ENCODE measurements at places on chromosomes 2 and 18. TPM values are rescaled to one million over a fixed set of nuclear protein-coding genes. Genes with fewer than 3 reads are reported as not detected.

DNA sequence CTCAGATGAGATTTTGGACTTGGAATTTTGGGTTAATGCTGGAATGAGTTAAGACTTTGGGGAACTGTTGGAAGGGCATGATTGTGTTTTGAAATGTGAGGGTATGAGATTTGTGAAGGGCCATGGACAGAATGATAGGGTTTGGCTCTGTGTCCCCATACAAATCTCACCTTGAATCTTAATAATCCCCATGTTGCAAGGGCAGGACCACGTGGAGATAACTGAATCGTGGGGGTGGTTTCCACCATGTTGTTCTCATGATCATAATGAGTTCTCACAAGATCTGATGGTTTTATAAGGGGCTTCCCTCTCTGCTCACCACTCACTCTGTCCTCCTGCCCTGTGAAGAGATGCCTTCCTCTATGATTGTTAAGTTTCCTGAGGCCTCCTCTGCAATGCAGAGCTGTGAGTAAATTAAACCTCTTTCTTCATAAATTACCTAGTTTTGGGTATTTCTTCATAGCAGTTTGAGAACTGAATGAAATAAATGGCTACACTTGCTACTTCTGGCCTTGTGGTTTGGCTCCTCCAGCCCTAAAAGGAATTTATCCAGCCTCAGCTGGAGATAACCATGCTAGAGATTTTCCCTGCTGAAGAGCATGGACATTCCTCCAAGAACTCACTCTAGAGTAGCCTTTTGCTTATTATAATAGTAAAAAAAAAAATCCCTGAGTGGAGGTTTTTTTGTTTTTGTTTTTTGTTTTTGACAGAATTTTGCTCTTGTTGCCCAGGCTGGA lies 144.3 kb upstream of the TFPI start:
- DNase-seq, result no peak

DNA sequence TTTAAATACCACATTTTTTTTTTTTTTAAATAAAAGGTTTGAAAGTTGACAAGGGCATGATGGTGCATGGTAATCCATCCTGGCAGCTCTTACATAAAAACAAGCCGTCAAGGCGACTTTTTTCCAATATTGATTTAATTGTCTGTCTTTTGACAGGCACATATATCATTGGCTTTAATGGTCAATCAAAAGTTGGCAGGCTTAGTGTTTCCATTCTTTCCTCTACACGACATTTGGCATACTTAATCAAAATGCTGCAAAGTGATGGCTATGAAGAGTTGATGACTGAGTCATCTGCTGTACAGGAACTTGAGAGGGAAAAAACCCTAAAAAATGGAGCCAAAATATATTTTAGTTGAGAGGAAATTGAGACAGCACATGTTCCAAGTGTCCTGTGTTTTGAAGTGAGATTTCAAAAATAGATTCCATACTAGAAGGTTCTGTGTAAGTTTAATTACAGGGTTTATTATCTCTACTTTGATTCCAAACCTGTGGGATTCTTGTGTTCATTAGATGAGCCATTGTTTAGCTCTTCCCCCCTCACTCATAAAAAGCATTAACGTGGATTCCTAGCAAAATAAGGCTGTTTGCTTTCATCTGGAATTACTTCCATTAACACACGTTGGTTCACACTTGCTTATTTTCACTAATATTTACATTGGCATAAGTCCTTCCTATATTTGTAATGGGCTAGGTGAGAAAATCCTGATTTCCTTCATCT lies 3.2 kb downstream of the TSHZ1 start:
- no peak for DNase-seq

DNA sequence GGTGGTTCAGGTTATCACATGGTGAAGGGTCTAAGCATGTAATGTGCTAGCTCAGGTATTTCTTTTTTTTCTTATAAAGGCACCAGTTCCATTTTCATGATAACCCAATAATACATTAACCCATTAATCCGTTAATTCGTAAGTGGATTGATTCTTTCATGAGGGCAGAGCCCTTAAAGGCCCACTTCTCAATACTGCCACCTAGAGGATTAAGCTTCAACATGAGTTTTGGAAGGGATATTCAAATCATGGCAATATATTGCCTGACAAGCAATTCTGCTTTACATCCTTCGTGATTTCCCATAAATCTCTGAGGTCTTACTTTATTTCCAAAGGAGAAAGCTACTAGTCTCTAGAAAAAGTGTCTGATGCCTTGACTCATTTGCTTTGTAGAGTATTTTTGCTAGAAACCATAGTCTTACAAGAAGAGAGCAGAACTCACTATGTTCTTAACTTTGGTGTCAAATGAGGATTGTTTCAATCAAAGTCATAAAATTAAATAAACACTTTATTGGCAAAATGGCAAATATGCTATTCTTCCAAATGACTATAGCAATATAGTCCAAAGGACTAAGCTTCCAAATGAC lies 271.3 kb downstream of the KCNS3 start:
- no peak for DNase-seq

GRCh38 chr2:75573145-75573878 lies 12.6 kb upstream of the EVA1A start:
- no peak for DNase-seq

- DNase-seq, result no peak
These were observed 81.9 kb downstream of the EHBP1 start for GRCh38 chr2:62787386-62787785.

DNA sequence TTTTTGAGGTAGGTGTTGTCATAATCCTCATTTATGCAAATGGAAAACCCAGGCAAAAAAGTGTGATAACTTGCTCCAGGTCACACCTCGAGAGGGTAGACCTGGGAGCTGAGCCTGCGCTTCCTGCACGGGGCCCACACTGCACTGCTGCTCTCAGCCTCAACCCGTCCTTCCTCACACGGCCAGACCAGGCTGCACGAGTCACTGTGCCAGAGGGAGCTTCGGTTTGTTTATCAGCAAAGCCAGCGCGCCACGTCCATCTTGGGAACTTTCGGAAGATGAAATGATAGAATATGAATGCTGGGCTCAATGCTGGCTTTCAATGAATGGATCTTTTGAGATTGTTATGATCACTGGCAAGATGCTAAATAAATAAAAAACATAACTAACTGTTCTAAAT lies 14.4 kb downstream of the COPS9 start:
- no peak for DNase-seq

DNA sequence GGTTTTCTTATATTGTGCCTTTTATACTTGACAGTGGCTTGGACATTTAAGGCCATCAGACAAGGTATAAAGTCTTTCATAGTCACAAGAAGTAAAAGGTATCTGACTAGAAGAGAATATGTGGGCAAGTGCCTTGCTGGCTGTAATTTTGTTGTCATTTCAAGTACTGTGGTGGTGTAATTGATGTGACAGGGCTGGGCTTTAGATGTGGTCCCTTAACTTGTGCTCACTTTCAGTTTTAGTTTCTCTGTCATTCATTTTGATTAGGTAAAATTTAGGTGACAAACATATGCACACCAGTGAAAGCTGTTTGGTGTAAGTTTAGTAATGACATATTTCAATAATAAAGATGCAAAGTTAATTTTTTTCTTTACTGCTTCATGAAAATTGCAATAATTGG lies 31.2 kb upstream of the TBR1 start:
- no peak for DNase-seq

DNA sequence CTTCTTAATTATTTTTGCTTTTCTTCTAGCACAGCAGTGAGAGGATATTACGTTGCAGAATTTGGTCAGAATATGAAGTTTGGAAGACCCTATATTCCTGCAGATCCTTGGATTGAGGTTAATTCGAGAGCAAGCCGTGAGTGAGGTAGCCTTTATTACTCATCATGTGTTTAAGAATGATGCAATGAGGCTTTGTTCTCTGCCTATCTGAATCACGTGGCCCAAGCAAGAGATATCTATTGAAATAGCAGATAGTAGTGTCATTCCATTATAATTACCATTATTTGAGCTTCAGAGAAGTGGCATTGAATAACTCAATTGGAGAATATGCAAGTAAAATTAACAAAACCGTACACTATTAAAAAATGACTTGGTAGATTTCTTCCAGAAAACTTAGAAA lies 641.1 kb downstream of the TMEM182 start:
- no peak for DNase-seq

- DNase-seq, result no peak
These were observed 33.3 kb upstream of the NCK2 start for GRCh38 chr2:105711394-105711793.

The ARHGAP15 gene
- 6.8 TPM for total RNA-seq

The FAM117B gene
- total RNA-seq, result 1.2 TPM

The NPHP1 gene
- total RNA-seq, result 4.8 TPM

The BARD1 gene
- 13.2 TPM for total RNA-seq
